ENCODE measurements at places on chromosomes 12 and 14.

DNA sequence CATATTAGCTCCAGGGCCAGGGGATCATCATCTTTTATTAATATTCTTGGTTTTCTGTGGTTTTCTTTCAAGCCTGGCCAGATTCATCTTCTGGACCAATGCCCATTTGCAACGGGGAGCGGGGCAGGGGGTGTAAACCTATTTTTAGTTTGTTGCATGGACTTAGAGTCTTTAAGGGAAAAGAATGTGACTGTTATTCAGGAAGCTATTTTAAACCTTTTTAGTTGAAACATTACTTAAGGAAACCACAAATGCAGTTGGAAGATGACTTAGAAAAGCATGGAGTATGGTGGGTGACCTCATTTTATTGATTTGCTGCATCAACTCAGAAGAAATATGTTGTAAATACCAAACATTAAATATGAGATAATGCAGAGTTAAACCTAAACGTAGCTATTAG is 368.4 kb upstream of the E2F7 start:
- DNase-seq: no peak

GRCh38 chr14:61872452-61872851 is 110.2 kb downstream of the SNAPC1 start:
- DNase-seq: no peak

- no peak for DNase-seq
These were observed 12.0 kb downstream of the LUM start for GRCh38 chr12:91099341-91099740.

DNA sequence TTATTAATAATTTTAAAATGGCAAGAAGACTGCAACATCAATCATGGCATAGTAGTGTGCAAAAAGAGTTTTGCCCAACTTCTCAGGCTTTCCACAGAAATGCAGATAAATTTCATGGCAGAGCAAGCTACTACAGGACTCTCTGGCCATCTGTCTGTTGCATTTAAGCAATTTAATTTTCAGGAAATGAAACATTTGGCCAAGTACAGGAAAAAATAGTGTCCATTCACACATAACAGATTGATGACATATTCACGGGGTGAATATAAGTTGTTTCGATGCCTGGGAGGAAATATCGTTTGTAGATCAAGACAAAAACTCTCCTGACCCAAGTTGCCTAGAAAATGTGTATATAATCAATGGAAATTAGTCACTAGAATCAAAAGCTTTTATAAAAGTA is 324.0 kb downstream of the PRKD1 start:
- no peak for DNase-seq

- no peak for DNase-seq
These were observed 8.8 kb downstream of the DEPDC4 start for GRCh38 chr12:100258127-100258526.

- DNase-seq: peak; percentile 24
These were observed 113.7 kb upstream of the MYF6 start for GRCh38 chr12:80593766-80594165.

DNA sequence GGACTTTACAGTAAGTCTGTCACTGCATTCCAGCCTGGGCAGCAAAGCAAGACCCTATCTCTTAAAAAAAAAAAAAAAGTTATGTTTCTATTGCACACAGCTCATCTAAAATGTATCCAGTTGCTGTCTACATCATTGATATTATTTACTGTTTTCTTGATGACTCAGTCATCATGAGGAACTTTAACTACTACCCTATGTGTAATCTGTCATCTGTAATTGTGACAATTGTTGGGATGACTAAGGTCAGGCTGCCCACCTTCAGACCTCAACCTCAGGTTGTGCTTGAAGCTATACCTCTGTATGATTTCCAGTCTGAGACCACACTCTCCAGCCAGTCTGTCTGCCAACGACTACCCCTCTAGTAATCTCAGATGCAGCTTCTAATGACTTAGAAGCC is 15.3 kb downstream of the PPP1R13B start:
- no peak for DNase-seq

GRCh38 chr14:94031161-94031882 is 5.2 kb downstream of the OTUB2 start:
- DNase-seq: no peak

- no peak for DNase-seq
These were observed 36.1 kb upstream of the CCDC88C start for GRCh38 chr14:91453744-91454143.

DNA sequence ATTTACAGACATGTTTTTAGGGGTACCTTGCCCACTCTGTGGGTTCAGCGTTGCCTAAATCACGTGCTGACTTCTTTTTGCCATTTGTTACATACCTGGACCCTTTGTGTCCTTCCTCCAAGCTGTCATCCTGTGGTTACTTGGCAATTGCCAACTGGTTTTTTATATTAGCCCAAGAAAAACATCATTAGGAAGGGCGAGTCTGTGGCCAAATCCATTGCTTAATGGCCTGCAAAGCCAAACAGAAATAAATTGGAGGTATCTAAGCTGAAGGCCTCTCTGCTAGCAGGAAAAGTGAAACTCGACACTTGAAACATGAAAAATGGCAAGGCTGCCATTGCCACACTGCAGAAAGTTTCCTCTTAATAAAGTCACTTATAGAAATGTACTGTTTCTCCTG is 190.4 kb downstream of the NUAK1 start:
- no peak for DNase-seq

- DNase-seq: no peak
These were observed 5.2 kb upstream of the RNASE6 start for GRCh38 chr14:20775901-20776300.

DNA sequence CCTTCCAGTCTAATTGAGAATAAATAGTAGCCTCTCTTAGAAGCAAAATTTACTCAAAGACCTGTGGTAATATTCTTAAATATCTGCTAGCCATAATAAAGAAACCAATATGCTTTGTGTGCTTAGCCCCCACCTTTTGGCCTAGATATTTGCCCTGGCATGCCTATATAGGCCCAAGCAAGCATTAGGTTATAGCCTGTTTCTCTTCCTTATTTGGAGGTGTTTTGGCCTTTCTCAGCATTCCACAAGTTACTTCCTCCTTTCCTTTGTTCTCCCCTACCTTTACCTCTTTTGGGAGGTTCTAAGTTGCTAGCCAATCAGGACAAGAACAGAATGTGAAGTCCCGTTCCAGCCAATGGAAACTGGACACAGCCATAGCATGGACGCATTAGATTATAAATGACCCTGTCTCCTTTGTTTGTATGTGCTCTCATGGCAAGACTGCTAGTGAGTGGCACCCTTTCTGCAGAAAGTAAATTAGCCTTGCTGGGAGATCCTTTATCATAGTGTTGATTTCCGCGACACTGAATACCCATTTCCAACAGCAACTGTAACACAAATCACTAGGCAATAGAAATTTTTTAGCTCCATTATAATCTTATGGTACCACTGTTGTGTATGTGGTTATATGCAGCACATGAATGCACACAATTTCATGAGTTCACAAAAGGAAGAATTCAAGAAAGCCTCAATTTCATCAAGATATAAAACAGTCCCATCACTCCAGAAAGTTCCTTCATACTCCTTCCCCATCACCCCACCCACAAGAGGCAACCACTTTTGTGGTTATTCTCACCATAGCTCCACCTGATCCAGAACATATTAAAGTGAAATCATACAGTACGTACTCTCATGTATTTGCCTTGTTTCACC is 37.6 kb downstream of the CEP83 start:
- DNase-seq: no peak
